Panc1 (cell line): ENCODE measurements at places on chromosomes 11 and 22. TPM values are rescaled to one million over a fixed set of nuclear protein-coding genes. Genes with fewer than 3 reads are reported as not detected.

ALDH3B2 gene
- total RNA-seq, result not detected

DNA sequence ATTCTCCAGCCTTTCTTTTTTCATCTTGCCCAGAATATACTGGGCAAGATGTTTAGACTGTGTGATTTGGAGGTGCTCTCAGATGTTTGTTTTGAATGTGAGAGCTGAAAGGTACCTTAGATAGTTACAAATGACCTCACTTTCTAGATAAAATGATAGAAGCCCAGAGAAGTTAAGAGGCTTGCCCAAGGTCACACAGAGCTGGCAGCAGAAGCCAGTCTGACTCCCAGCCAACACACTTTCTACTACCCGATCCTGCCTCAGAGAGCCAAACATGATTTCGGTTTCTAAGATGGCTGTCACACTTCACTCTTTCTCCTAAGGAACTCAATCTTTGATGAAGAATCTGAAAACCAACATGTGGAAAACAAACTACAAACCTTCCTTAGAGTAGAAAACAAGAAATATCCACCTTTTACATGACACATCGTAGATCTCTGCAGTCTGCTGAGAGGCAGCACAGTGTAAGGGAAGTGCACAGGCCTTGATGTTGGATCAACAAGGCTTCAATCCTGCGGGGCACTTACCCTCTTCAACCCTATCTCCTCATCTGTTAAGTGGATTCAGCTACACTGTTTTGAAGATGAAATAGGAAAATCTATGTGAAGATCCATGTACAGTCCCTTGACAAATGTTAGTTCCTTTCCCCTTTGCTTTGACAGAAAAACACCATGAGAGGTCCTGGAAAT, 58.6 kb downstream of the SYTL2 start:
- DNase-seq, result no peak

GPR83 gene
- total RNA-seq, result 0.05 TPM

IL10RA gene
- 0.41 TPM for total RNA-seq

DNA sequence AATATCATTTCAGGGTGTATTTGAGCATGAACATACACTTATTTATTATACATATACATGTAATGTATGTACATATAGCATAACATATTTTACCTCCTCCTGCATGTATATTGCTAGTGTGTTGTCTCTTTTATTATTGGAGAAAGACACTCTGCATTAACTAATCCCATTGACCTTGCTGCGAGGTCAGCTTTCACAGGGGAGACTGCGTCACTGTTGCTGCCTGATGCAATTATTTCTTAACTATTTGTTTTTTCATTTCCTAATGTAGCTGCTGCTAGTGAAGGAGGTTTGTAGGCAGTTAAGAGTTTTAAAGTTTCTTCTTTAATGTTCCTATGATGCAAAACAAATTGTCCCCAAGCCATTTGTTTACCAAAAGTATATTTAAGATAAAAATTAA, 185.4 kb upstream of the CNTN5 start:
- DNase-seq, result no peak

SCO2 gene
- 14.2 TPM for total RNA-seq

- DNase-seq, result no peak
Observed at GRCh38 chr22:23109441-23109978, 32.3 kb downstream of the RSPH14 start.

- no peak for DNase-seq
Observed at GRCh38 chr11:66546966-66547661, 411 bp downstream of the ACTN3 start.

DNA sequence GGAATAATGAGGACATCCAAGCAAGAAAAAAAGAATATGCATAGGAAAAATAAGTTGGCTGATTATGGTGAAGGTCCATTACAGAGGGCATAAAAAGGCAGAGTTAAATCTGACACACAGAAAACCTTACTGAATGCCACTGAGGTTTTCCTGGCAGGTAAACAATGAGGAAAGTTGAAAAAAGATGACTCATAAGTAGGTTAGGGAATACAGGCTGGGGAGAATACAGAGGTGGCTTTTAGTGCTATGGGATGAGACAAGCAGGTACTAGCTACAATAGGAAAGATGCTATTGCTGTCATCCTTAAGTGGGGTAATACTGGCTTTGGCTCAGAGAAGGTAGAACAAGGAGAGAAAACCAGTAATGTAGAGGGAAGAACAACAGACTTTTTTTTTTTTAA, 44.7 kb downstream of the CSTF3 start:
- no peak for DNase-seq

DEPDC7 gene
- 7.5 TPM for total RNA-seq

UPB1 gene
- total RNA-seq, result 0.10 TPM

GRCh38 chr11:74310857-74311256, 583 bp downstream of the P4HA3 start:
- no peak for DNase-seq

- DNase-seq, result no peak
Observed at GRCh38 chr11:104000798-104001197, 35.6 kb upstream of the DDI1 start.

MS4A4A gene
- not detected for total RNA-seq

DNA sequence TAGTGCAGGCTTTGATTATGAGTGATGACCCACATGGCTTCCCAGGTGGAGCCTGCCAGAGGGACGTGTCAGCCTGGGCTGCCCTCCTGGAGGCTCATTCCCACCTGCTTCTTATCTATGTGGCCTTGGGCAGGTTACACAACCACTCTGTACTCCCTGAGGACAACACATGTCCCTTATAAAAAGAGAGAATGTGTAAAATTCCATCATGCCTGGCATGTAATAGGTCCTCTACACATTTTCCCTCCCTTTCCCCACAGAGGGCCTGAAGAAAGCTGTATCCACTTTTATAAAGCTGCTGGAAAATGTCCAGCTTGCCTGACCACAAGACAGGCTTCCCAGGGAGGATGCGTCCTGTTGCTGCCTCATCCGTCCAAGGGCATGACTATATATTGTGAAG, 55.0 kb upstream of the VSTM5 start:
- DNase-seq, result no peak

- no peak for DNase-seq
Observed at GRCh38 chr22:46833228-46833627, 70.8 kb downstream of the TBC1D22A start.

- DNase-seq, result no peak
Observed at GRCh38 chr11:93396316-93396715, 65.8 kb downstream of the DEUP1 start.

- DNase-seq, result no peak
Observed at GRCh38 chr22:44381761-44382115, 69.0 kb upstream of the SHISAL1 start.

- no peak for DNase-seq
Observed at GRCh38 chr22:49270595-49271368, 556.9 kb downstream of the BRD1 start.

- no peak for DNase-seq
Observed at GRCh38 chr11:15605094-15605493, 490.4 kb downstream of the INSC start.

SEPTIN3 gene
- total RNA-seq, result 3.9 TPM

DGAT2 gene
- total RNA-seq, result 19.2 TPM

DNA sequence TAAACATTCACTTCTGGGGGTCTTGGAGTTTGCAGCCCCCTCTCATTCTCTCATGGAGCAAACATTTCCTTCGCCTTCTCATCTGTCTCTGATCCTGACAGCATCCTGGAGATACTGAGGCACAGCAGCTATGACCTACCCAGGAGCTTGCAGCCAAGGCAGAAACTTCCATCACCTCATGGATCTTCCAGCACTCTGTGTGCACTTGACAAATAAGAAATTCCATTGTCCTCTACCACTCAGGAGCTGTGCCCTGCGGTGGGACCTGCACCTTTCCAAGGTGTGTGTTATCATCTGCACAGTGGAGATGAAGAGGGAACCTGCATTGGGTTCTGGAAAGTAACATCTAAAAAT, 49.1 kb downstream of the GGTLC2 start:
- DNase-seq, result no peak

DNA sequence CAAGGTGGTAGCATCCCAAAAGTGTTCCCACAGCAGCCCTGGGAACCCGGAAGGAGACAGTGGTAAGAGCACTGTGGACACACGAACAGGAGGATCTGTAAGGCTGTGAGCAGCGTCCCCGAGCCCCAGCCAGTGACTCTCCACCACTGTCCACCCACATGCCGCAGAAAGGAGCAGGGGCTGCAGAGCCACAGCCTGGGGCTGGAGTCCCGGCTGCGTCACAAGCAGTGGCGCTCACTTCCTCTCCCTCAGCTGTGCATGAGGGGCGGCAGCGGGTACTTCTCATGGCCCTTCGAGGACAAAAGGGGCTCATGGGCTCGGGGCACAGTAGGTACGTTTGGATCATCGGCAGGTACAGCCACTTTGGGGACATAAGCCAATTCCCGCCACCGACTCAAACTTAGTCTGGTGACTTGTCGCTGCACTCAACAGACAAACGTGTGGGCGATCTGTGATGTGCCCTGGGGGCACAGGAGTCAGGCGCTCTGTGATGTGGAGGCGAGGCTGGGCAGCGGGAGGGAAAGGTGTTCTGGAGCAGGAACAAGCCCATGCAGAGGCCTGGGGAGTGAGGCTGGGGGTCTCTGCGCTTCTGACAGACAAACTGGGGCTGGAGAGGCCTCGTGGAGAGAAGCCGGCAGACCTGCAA, 68.5 kb downstream of the SCUBE1 start:
- no peak for DNase-seq

DNA sequence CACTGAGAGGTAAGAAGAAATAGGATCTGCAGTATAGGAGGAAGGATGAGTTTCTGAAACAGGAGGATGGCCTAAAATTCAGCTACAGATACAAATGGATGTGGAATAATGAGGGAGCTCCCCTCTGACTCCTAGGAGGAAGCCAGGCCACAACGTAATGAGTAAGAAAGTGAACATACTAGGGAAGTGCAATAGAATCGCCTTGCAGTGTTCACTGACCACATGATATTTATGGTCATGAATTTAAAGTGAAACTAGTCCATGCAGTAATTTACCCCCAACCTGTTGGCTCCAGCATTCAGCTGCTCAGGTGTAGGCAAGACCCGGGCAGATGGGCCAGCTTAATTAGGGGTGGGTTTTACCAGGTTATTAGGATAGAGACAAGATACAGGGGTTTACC, 101.7 kb downstream of the DEUP1 start:
- no peak for DNase-seq

OVCH2 gene
- total RNA-seq, result not detected

GRCh38 chr11:132751516-132752250, 780.6 kb downstream of the OPCML start:
- DNase-seq, result no peak

PYGM gene
- 0.39 TPM for total RNA-seq

- DNase-seq, result no peak
Observed at GRCh38 chr11:118511601-118512000, 15.7 kb upstream of the TTC36 start.

MEI1 gene
- total RNA-seq, result 0.18 TPM
